Stimulated activated CD4-positive, alpha-beta T cell treated with anti-CD3 and anti-CD28 coated beads, TNF-alpha, amount 100 ng/mL, for 24 hours (primary cell): ENCODE measurements at places on chromosomes 2 and 18.

DNA sequence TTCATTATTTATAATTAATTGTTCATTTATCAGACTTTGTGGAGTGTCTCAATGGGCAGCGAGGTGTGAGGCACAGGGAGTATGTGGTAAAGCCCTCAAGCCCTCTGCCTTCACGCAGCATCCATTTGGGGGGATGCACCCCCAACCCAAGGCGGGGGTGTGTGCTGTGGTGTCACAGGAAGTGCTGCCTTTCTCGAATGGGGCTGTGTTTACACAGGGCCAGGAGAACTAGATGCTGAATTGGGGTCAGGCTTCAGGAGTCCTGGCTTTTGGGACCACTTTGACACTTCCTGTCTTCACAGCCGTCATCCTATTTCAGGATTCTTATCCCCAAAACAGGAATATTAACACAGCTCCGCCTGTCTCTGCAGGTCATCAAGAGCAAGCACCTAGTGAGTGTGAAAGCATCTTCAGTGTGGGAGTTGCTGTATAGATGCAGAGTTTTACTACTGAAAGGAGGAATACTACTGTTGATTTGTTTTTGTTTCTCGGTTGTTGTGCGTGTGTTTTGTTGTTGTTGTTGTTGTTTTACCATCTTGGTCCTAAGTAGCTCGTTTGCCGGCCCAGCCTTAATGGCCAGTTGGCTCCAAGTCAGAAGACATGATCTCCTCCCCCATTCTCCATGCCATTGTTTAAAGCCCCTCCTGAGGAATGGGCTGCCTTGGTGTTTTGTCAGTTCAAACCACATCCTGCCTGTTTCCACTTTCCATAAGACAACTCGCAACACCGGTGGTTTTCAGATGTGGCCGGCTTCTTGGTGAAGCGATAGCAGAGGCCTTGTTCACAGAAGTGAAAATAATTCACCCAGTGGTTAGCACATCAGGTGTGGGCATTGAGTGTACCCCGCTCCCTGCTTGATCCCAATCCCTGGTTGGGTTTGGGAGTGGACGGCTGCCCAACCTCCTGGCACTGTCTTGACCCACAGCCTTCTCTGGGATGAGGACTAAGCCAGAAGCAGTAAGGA lies 221.3 kb downstream of the BCL2 start:
- DNase-seq, result no peak

GRCh38 chr2:111053266-111053665 lies 67.4 kb upstream of the BCL2L11 start:
- DNase-seq, result no peak

DNA sequence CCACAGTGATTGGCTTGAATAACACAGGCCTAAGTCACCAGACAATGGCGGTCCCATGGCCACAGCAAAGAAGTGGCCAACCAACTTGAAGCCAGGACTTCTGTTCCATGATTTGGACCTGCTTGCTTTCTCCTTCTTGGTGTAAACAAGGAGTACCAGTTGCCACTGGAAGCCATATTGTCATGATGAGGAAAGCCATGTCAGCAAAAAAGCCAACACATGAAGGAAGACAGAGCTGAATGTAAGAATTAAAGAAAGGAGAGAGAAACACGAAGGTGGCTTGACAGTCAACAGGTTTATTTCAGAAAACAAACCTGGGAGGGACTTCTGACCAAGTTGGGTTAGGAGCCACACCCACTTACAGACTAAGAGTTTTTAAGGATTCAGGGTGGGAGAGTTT lies 32.3 kb upstream of the REV1 start:
- DNase-seq, result no peak

GRCh38 chr2:214038186-214038585 lies 372.7 kb upstream of the VWC2L start:
- DNase-seq, result no peak

- no peak for DNase-seq
Measured at GRCh38 chr18:709771-710170, 2.7 kb downstream of the ENOSF1 start.

DNA sequence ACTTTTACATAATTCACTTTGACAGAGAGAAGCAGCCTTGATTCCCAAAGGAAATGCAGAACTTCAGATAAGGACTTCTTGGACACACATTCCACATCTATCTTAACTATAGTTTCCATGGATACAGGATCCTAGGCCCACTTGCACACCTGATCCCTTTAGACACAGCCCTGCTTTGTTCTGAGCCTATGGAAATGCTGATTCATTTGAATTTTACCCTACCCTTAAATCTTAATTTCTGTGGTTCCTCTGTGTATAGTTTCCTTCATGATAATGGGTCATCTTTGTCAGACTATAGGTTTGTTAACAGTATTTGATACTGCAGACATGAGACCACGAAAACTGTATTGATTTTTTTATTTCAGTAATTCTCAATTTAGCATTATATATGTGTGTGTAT lies 77.4 kb downstream of the ACTR3 start:
- no peak for DNase-seq

- no peak for DNase-seq
Measured at GRCh38 chr18:2223849-2224248, 347.5 kb downstream of the METTL4 start.

DNA sequence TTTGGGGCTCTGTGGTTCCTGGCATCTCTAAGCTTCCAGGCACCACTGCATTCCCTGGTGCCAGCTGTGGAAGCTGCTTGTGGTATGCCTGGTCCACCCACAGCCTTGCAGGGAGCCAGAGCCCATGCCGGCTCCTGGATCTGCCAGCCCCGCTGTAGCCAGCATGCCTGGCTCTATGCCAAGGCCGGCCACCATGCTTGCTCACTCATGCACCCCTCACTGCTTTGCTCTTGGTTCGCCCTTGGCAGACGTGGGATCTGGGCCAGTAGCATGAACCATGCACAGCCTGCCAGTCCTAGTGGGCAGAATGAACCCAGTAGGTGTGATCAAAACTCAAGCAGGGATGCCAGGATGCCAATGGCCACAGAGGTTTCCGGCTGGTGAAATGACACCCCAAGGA lies 634.2 kb upstream of the TMEFF2 start:
- DNase-seq, result no peak

- DNase-seq, result no peak
Measured at GRCh38 chr2:71466301-71467179, 13.2 kb downstream of the DYSF start.

- no peak for DNase-seq
Measured at GRCh38 chr2:119486196-119486827, 38.0 kb downstream of the SCTR start.

DNA sequence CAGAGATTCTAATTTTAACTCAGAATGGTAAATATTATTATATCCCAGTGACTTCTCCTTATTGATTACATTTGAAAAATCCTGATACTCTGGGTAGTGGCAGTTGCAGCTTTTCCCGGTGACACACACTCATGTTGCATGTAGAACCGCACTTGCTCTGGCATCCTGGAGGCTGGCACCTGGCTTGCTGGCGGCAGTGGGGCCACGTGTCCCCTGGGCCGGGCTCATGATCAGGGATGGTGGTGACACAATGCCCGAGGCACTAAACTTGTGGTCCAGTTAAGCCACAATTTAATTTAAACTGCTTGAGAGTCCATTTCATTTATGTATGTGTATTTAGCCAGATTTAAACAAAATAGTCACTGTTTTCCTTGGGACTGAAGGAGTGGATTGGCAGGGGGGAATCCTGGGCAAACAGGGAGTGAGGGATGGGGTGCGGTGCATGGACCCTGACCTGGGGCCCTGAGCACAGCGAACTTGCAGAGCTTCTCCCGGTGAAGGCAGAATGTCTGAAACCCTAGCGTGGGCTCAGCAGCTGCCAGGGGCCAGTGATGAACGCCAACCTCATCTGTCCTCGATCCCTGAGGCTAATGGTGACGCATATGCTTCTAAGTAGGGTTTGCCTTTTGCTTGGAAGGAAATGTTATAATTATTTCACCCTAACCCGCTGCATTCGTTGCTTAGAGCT lies 50.0 kb downstream of the KCNG2 start:
- no peak for DNase-seq

DNA sequence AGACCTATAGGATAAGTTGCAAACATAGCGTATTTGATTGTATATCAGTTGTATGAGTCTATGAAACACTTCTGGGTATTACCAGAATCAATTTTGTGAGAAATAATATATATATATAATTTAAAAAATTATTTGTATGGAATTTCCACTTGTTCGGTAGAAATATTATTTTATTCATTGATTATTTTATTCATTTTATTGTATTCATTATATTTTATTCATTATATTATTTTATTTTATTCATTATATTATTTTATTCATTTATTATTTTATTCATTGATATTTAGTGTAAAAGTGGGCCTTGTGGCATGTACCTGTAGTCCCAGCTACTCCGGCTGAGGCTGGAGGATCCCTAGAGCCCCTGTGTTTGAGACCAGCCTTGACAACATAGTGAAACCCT lies 268.9 kb downstream of the ZNF407 start:
- DNase-seq, result no peak

GRCh38 chr2:218853766-218854165 lies 5.8 kb upstream of the WNT6 start:
- no peak for DNase-seq

- no peak for DNase-seq
Measured at GRCh38 chr2:138572318-138572717, 70.7 kb downstream of the SPOPL start.

GRCh38 chr2:149223472-149224095 lies 106.8 kb upstream of the LYPD6 start:
- no peak for DNase-seq

- DNase-seq, result no peak
Measured at GRCh38 chr2:29000481-29000880, 19.4 kb downstream of the TOGARAM2 start.

DNA sequence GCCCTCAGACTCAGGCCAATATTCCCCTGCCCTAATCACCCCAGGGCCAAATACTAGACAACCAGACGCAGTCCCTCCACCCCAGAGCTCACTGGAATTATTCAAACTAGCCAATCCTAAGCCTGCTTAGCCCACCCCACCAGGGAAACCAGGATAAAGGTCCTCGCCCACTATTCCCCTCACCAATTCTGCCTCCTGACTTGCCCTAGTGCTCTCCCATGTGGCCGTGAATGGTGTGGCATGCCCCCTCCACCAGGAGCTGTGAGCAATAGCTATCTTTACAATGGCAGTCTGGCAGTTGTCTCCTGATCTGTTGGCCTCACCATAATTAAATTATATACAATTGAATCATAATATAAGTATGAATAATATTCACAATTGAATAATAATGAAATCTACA lies 42.3 kb downstream of the FAM124B start:
- no peak for DNase-seq

DNA sequence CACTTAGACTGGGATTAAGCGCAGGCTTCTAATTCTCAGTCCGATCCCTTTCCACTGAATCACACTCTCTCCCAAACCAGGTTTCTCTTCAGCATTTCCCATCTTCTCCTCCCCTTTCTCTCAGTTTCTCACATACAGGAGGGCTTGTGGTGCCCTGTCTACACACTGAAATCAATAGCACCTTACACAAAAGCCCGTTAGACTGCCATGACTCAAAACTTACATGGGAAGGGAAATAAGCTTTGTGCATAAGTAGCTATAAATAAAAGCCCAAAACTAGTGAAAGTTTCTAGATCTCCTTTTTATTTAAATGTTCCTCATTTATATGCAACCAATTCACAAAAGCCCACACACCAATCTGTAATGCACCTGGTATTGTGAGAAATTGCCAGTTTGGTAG lies 318.4 kb downstream of the TXNL1 start:
- no peak for DNase-seq

DNA sequence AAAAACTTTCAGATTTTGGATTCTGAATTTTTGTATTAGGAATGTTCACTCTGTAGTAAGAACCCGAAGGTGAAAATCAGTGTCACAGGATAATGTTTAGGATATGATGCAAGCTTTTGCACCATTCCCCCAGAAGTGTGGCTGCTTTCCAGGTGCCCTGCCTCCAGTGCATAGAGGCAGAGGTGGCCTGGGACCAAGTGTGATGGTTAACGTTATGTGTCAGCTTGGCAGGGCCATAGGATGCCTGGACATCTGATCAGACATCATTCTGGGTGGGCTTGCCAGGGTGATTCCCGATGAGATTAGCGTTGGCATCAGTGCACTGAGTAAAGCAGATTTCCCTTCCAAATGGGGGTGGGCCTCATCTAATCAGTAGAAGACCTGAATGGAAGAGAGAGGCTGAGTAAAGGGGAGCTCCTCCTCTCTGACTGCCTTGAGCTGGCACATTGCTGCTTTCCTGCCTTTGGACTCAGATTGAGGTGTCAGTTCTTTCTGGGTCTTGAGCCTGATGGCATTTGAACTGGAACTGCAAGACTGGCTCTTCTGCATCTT lies 177.4 kb upstream of the HS6ST1 start:
- DNase-seq, result no peak

DNA sequence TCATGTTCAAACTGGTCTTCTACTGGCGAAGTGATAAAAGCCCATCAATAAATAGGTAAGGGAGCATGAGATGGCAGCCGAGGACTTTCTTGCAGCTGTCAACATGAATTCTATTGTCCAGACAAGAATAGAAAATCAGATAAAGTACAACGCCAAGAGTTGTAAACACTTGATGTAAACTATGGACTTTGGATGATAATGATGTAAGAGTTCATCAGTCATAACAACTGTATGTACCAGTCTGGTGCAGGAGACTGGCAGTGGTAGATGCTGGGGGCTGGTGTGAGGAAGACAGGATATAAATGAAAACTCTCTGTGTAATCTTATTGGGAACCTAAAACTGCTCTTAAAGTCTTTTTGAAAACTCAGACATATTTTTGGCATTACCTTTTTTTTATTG lies 155.9 kb upstream of the RASGRP3 start:
- no peak for DNase-seq

GRCh38 chr18:48036226-48036625 lies 105.8 kb upstream of the SMAD2 start:
- no peak for DNase-seq

- no peak for DNase-seq
Measured at GRCh38 chr2:44954889-44955592, 13.5 kb downstream of the SIX3 start.

GRCh38 chr2:174332217-174332963 lies 2.4 kb upstream of the SP9 start:
- no peak for DNase-seq

- no peak for DNase-seq
Measured at GRCh38 chr2:171315781-171316180, 118.0 kb downstream of the METTL8 start.

- no peak for DNase-seq
Measured at GRCh38 chr2:125086313-125087184, 1061.5 kb downstream of the CNTNAP5 start.

DNA sequence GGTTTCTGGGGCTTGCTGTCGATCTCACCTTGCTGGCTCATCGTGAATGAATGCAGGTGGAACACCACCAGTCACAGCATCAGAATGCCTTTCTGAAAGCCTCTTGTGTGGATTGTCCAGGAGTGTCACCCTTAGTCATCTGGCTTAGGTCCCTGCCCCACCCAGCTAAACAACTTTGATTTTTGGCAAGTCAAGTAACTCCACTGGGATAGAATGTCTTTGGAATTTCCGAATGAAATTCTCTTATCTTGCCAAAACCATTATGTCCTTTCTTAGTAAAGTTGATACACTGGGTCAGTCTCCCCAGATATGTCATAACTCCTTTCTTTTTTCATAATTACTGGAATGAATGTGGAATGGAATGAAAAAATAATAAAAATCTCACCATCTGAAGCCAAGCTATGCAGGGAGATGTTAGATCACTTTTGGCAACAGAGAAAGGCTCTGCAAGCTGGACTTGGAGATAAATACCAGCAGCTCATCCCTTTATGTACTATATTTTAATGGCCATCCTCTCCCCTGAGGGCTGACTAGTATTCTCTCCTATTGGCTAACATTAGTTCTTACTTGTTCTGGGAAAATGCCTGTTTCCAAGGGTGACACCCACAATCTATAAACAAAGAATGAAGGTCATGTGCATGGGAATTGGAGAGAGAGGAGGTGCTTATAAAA lies 35.4 kb downstream of the INSIG2 start:
- DNase-seq, result no peak
